Transverse colon (tissue), 4 donors: ENCODE measurements at places on chromosomes 1 and 21.
A peak's percentile ranks its signal among the peaks of the same experiment; 100 is the strongest.

DNA sequence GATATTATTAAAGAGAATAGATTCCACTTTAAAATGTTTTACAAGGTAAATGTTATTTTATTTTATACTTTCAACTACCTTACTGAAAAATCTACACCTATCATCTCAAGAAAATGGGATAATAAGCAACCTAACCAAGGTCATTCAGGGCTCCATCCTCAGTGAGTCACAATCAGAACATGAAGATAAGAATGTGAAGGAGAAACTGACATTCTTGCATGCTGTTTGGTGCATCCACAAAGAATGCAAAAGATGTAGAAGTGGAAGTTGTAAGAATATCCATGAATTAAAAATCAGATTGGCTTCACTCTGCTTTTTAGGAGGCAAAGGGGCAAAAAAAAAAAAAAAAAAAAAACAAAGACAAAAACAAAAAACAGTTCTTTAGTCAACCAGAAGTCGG lies 6.5 kb downstream of the WARS2 start:
- no peak for DNase-seq

GRCh38 chr1:178684111-178684510 lies 40.9 kb upstream of the RALGPS2 start:
- DNase-seq, result no peak

- no peak for DNase-seq
These were observed 13.2 kb downstream of the FCER1A start for GRCh38 chr1:159315381-159315780.

- peak; percentile 25 for DNase-seq
These were observed 672 bp downstream of the BCL2L15 start for GRCh38 chr1:113886417-113887401.

- DNase-seq, result no peak
These were observed 28.3 kb downstream of the OPTC start for GRCh38 chr1:203522237-203522636.

GRCh38 chr1:46196609-46197008 lies 1.6 kb downstream of the POMGNT1 start:
- no peak for DNase-seq
